ENCODE measurements at places on chromosomes 6 and 20.

DNA sequence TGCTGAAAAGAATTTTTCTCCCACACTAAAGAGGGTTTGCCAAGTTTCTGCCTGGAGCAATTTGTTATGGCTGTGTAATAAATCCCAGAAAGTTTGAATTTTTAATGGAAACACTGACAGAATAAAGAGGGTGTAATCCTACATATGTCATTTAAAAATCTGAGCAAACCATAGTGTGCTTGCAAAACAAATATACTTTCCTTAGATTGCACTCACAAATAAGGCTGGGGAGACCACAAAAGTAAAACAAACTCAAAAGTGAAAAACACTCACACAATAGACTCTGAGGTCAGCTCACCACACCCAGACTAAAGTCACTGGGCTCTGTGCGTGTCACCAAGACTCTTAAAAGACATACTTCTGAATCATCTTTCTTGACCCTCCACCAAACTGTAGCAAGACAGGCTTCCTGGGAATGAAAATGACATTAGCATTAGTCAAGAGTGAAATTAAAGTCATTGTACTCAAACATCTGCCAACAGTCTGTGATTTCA, 4.8 kb upstream of the ATXN1 start:
- no peak for DNase-seq

DNA sequence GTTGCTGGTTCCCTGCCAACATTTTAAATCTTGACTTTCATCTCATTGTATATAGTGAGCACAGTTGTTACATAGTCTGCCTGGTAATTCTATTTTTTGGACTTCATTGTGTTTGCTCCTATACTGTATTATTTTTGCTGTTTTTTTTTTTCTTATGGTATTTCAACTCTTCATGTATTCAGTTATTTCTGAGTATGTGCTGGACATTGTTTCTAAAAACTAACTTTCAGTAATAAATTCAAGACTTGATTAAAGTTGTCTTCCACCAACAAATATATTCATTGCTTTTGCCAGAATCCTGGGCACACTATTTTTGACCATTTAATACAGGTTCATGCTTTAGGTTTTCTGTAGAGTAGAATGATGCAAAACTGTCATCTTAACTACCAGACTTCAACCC, 698.3 kb downstream of the MAFB start:
- no peak for DNase-seq

DNA sequence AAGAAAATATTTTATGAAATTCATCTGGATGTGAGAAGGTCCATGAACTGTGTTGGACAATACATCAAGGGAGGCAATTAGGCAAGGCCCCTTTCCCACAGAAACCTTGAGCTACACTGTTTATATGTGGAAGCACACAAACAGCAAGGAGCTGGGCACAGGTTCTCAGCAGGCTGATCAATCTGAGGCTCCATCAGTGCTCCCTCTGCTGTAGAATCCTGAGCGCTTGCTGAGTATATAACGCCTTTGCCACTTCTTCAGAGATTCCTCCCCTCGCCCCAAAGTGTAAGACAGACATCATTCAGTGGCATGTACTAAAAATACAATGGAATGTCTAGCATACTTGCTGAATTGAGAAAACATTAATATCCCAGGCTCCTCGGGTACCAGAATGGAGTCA, 146.9 kb downstream of the PRKN start:
- no peak for DNase-seq

DNA sequence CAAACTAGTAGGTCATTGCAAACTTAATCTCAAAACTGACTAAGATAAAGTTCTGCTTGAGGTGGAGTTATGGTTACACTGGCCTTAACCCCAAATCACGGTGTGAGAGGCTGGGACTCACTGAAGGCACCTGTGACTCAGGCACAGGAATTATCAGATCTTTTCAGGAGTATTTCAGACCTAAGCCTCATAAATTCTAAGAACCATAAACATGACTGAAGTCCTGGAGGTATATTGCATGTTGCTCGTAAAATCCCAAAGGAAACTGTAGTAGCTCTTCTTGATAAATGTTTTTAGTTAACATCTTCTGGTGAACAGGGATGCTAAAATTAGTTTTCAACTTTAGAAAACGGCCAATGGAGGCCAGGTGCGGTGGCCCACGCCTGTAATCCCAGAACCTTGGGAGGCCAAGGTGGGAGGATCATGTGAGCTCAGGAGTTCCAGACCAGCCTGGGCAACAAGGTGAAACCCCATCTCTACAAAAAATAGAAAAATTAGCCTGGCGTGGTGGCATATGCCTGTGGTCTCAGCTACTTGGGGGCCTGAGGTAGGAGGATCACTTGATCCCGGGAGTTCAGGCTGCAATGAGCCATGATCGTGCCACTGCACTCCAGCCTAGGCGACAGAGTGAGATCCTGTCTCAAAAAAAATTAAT, 36.5 kb downstream of the DZANK1 start:
- DNase-seq, result no peak

DNA sequence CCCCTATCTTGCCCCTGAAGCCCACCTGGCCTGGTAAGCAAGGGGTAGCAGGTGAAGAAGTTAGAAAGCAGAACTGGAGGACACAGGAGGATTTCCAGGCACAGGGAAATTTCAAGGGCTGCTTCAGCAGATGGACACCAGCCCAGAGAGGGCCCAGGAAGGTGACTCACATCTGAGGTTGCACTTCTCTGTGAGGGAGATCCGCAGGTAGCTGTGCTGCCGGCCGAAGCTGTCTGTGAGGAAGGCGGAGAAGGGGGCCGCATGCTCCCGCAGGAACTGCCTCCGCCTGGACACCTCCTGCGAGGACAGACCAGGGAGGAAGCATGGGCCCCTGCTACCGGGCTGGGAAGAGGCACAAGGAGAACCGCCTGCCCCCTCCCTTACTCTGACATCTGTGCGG, 7.1 kb downstream of the MOCS1 start:
- no peak for DNase-seq

- DNase-seq, result no peak
These were observed 148.9 kb downstream of the BCAS1 start for GRCh38 chr20:53921443-53921973.

GRCh38 chr20:63395723-63396122, 34.6 kb upstream of the CHRNA4 start:
- DNase-seq, result no peak

DNA sequence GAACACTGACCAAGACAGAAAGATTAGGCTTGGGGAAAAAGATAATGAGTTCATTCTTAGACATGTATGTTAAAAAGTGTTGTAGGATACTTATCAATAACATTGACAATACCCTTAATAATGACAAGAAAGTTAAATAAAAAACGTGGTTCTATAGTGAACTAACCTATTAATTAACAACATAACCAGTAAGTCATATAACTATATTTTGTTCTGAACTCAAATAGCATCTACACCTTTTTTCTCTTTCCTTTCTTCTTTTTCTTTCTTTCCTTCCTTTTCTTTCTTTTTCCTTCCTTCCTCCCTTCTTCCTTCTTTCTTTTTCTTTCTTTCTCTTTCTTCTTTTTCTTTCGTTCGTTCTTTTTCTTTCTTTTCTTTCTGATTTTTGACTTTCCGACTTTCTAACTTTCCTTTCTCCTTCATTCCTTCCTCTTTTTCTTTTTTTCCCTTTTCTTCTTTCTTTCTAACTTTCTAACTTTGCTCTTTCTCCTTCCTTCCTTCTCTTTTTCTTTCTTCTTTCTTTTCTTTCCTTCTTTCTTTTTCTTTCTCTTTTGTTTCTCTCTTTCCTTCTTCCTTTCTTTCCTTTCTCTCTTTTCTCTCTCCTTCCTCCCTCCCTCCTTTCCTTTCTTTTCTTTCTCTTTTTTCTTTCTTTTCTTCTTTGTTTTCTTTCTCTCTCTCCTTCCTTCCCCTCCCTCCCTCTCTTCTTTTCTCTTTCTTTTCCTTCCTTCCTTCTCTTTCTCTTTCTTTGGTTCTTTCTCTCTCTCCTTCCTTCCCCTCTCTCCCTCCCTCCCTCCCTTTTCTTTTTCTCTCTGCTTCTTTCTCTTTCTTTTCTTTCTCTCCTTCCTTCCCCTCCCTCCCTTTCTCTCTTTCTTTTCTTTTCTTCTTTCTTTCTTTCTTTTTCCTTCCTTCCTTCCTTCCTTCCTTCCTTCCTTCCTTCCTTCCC, 24.6 kb downstream of the PRSS35 start:
- DNase-seq, result no peak

DNA sequence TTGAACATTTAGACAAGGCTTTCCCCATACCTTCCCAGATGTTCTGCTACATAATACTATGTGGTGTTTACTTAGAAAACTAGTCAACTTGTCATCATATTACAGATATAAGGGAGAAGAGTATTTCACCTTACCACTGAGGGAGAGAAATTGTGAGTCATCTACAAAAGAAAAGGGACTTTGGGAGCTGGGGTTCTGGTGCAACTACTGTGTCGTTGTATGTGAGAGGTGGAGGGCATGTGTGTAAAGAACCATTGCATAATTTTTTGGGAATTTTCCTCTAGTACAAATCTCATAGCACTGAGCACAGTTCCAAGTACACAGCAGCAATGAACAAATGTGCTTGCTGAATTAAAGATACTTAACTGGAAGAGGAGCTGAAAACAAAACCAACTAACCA, 665.6 kb downstream of the DHX35 start:
- no peak for DNase-seq

DNA sequence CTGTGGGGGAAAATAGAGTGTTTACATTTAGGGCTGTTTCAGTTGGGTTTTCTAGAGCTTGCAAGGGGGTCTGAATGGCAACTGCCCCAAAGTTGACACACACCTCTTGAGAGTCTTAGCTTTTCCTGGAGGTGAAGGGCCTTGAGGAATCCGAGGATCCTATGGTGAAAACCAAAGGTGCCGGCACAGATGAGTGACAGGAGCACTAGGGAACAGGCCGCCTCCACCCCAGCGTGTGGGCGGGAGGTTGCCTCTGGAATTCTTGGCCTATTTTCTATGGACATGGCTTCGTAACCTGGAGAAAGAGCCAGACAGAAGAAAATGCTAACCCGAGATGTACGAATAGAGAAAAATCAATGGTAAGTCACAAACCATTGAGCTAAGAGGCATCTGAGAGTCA, 283.2 kb upstream of the FOXQ1 start:
- no peak for DNase-seq
